ENCODE measurements at places on chromosomes 4 and X.

DNA sequence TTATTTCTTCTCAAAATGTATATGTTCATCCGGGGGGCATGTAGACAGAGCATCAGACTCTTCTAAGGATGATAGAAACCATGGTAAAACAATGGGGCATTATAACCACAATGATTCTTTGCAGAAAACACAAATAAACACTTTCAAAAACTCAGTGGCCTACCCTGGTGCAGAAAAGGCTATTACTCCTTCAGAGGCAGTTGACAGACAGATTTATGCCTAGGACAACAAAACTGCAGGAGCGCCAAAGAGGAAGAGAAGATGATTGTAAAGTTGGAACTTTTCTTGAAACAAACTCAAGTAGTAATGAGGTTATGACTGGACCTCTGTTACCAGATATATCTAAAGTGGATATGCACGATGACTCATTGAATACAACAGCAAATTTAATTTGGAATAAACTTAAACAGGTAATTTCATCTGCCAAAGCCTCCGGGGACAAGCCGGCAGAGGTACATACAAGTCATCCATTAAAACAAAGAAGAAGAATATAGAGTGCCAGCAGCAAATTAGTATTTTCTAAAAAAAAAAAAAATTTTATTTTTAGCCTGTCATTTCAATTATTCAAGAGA lies 1068.4 kb upstream of the INTU start:
- DNase-seq, result no peak

- no peak for DNase-seq
These were observed 116.2 kb downstream of the PDE5A start for GRCh38 chr4:119512398-119512797.

- no peak for DNase-seq
These were observed 113.0 kb downstream of the RBM47 start for GRCh38 chr4:40516651-40517050.

DNA sequence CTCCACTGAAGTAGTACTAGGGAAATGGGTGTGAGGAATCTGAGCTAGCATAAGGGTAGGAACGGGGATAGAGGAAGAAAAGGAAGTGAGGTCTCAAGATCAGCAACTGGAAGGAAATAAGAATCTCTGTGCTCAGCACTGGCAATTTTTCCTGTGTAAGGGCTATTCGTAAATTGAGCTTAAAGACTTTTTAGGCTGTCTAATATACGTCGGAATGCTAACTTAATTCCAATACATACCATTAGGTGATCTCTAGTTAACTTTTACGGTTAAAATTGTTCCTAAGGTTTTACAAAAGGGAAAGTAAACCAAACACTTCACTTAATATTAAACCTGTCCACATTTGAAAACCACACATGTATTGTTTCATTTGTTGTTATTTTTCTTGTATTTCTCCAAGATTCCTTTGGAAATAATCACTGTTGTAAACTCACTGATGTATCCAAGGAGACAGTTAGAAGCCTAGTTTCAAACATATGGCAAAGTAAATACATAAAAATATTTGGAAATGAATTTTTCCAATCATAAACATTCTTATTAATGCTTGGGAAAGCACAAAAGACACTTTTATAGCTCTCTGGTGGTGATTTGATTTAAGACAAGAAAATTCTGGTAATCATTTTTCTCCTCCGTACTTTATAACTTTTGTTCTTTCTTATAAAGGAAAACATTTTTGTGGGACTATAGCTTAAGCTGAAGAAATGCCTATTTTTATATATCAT lies 28.1 kb upstream of the HPGDS start:
- no peak for DNase-seq

DNA sequence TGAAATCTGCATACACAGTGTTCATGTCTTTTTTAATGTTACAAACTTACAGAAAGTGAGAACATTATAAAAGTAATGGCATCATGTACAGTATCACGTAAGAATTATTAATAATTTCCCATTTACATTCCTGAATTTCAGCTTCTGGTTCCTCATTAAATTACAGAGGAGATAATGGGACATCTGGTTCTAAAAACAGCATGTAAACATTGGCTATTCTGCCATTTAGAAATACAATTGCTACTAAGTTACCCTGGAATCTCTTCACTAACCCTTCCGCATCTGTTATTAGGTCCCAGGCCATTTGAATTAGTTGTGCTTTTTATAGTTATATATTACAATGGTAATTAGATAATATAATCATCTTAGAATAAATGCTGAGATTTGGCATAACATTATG lies 505.1 kb downstream of the FSTL5 start:
- no peak for DNase-seq

DNA sequence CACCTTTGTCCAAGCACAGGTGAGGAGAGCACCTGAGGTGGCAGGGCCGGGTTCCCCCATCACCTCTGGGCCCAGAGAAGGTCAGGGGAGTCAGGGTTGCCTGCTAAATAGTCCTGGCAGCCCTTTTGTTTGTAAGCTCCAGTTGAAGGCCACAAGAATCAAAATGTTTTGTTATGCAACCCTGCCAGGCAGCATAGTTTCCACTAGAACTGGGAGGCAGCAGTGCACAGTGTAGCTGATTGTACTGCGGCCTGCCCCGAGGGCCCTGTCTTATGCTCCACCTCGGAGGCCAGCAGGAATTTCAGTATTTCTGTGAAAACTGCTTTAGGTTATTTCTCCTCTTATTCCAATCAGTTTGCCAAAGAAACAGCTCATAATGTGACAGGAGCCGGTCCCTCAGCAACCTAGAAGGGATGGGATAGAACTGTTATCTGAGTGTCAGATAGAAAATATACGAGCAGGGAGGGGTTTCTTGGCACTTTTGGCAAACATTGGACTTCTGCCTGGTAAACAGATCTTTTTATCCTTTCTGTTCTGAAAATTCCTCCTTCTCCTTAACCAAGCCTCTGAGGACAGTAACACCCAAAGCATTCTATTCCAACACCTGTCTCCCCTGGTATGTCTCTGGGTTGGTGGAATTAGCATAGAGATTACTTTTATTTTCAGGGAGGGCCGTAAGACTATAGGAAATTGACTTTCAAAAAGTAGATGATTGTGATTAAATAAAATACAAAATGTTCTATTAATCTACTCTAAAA lies 93.6 kb downstream of the LNX1 start:
- no peak for DNase-seq

DNA sequence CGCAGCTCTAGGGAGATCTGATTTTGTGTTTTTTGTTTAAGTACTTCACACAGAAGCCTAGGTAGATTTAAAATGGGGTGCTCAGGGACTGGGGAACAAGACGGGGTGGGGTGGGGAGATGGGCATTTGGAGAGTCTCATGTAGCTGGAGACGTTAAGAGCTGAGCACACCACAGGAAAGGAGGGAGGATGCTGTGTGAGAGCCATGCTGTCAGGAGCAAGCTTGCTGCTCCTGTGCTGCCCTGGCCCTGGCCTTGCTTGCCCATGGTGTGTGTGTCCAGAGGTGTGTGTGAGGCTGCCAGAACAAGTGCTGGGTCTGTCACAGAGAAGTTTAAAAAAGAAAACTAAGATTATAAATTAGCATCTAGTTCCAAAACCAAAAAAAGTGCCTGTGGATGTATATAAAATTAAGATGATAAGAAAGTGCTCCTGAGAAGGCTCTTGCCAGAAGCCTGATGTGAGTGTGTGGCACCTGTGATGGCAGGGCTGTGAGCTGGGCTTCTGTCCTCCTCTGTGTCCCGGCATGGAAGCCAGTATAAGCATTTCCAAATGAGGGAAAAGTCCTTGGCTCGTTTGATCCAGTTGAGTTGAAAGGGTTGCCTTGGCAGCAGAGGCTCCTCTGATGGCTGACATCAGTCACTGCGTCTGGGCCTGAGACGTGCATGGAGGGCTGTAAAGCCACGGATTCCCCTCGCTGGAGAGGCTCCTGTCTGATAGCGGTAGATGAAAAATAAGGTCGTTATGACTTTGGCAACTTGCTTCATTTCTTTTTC lies 63.5 kb downstream of the NELFA start:
- DNase-seq, result no peak

DNA sequence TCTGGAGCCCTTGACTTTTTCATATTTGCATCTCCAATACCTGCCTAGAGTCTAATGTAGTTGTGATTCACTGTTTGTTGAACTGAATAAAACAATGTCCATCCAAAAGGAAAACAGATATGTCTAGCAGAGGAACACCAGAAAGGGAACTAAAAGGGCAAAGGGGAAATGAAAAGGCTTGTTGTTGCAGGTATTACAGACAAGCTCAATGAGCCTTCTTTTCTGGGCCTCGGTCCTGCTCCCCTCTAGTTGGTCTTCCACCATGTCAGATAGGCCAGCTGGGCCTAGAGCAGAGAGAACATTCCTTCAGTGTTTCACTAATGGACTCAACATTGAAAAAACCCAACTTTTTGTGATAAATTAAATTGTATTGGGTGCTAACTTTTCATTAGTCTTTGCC lies 55.4 kb downstream of the ZFX start:
- no peak for DNase-seq

DNA sequence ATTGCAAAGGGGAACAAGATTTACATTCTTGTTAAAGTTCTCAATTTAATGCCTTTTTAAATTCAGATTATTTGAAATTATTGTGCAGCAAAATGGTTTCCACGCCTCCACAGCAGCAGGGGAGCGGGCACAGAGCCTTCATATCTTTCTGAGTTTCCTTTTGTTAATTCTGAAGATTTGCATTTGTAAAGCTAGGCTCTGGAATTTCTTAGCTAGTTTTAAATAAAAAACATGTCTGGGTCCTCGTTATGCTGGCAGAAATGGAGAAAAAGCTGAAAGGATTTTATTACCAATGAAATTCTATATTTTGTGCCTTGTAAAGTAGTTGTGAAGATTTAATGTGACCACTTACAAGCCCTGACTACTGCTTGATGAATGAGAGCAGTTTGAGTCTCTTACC lies 40.8 kb upstream of the MAGED1 start:
- no peak for DNase-seq

DNA sequence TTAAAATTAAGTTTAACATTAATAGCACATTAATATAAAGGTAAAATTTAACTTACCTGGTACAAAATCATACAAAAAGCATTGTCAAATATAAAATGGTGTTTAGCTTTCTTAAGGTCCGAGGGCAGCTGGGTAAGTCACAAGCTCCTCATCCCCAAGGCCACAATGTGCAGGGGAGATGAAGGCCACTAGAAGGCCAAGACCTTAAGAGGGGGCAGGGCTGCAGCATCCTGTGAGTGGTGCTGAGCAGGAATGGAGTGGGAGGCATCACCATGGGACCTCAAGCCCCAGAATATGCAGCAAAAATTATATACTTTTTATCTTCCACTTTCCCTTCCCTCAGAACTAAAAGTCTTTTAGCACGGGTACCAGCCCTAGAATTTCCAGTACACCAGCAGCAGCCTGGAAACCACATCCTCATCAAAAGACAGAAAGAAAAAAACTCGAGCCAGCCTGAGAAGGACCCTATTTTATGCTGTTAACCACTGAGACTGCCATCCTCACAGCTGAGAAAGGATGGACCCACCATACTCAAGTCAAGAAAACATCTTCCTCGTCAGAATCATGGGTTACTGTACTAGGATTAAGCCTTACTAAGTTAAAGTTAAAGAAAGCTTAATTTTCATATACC lies 13.0 kb upstream of the RHOXF2 start:
- DNase-seq, result no peak

GRCh38 chrX:123219916-123220315 lies 35.8 kb downstream of the GRIA3 start:
- no peak for DNase-seq

GRCh38 chr4:2321279-2322196 lies 59.6 kb upstream of the MXD4 start:
- no peak for DNase-seq

DNA sequence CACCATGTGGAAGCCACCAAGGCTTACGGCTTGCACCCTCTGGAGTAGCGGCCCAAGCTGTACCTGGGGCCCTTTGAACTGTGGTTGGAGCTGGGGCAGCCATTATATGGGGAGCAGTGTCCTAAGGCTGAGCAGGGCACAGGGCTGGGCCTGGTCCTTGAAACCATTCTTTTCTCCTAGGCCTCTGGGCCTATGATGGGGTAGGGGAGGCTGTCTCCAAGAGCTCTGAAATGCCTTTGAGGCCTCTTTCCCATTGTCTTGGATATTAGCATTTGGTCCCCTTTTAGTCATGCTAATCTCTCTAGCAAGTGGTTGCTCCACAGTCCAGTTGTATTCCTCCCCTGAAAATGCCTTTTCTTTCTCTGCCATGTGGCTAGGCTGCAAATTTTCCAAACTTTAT lies 96.4 kb upstream of the ARX start:
- no peak for DNase-seq

DNA sequence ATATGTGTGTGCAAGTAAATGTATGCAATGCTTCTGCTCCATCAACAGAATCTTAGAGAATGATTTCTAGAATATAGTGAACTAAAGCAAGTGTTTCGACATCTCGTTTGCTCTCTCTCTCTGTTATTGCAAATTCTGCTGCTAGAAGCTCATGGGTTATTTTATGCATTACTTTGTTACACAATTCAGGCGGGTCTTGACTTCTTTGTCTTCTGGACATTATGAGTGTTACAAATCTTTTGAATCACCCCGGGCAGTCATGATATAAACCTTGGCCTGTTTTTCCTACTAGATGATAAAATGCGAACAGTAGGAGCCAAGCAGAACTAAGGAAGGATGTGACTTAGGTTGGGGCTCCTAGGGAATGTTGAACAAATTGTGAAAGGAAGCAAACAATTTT lies 166.4 kb upstream of the SFRP2 start:
- DNase-seq, result no peak

GRCh38 chrX:103437147-103437873 lies 61.0 kb downstream of the BEX3 start:
- no peak for DNase-seq

- no peak for DNase-seq
These were observed 476.4 kb downstream of the AFF2 start for GRCh38 chrX:148976571-148977400.

GRCh38 chr4:6546681-6547447 lies 28.1 kb upstream of the MAN2B2 start:
- peak; percentile 25 for DNase-seq

DNA sequence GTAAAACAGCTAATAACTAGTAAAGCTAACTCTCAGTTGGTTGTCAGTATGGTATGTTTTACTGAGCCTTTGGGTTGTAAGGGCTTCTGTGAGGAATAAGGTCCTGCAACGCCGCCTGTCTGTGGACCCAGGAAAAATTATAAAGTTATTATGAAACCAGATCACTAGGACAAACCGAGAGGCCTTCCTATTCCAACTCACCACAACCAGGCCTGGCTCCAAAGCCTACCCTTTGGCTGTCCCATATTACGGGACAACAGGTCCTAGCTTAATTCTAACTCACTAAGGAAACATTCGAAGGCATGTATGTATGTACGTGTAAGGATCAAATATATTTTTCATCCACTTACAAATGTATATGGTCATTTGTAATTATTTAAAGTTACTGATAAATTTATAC lies 1.4 kb downstream of the ANKRD17 start:
- peak; percentile 81 for DNase-seq

- no peak for DNase-seq
These were observed 20.8 kb downstream of the EIF4E start for GRCh38 chr4:98908182-98908581.

GRCh38 chr4:20641976-20642375 lies 58.3 kb upstream of the PACRGL start:
- DNase-seq, result no peak

- no peak for DNase-seq
These were observed 18.2 kb upstream of the COX7B2 start for GRCh38 chr4:46927201-46927600.
